ENCODE measurements at places on chromosomes 7 and 10.

GRCh38 chr10:121113911-121114310 is 262.7 kb downstream of the WDR11 start:
- no peak for DNase-seq

DNA sequence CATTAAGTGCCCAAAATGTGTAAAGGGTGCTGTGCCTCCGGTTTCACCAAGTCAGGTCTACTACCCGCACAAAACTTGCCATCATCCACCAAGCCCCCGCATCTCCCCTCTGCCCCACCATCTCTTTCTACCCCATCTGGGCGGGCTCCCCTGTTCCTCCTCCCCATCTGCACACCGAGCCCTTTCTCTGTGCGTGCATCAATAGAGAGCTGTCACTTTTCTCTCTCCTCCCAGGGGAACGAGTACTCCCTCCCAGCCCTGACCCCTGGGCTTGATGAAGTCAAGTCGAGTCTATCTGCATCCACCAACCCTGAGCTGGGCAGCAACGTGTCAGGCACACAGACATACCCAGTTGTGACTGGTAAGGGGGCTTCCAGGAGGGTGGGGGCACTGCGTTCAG is 63.5 kb downstream of the PAX2 start:
- DNase-seq, result no peak

DNA sequence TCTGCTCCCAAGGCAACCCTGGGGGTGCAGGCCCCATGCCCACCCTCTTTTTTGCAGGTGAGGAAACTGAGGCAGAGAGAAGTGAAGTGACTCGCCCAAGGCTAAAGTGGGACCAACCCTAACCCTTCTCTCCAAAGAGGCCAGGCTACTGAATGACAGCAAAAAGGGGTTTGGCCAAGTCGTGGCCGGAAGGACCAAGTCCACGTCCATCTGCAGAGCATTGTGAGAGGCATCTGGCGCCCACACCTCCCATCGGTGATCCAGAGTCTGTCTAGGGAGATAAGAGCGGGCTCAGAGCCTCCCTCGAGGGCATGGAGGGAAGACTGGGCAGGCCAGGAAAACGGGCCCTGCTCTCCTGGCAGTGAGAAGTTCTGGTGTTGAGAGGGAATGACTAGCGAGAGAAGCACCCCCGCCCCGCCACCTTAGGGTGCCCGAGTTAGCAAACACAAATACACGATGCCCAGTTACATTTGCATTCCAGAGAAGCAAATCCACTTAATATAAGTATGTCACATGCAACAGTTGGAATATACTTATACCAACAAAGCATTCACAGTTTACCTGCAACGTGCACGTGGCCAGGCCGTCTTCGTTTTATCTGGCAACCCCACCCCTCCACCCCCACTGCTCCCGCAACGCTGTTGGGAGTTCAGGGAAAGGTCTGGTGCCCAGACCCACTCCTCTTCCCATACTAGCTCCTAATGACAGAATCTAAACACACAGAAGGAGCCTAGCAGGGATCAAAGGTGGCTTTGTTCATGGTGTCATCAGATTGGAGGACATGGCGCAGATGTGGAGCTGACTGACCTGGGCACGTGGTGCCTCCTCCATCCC is 124.9 kb downstream of the OAT start:
- no peak for DNase-seq

- DNase-seq, result no peak
Observed at GRCh38 chr10:73997461-73997786, 492 bp upstream of the VCL start.

DNA sequence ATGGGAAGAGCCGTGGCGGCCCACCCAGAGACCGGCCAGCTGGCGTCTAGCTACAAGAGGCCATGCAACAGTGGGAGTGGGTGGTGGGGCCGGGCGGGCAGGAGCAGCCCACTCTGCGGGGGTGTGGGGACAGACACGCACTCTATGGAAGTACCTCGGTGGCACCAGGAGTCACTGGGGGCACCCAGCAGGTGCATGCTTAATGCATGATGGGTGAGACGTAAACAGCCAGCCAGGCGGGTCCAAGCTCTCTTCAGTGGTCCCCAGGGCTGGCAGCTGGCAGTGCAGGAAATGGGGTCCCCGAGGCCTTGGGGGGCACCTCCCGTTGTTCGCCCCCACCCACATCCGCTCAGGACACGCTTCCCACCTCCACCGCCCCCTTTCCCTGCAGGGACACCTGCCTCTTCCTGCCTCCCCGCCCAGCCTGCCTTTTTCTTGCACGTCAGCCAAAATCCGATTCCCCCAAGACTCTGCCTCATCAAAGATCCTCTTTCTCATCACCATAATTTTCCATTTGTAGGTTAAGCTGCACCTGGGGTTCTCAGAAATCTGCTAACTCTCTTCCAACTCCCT is 22.6 kb upstream of the PSMG3 start:
- no peak for DNase-seq

- no peak for DNase-seq
Observed at GRCh38 chr7:12294701-12295100, 83.6 kb downstream of the TMEM106B start.
